ENCODE measurements at places on chromosomes 2 and 18. TPM values are rescaled to one million over a fixed set of nuclear protein-coding genes. Genes with fewer than 3 reads are reported as not detected.

GRCh38 chr2:222284466-222284865 lies 14.3 kb downstream of the PAX3 start:
- no peak overlapping the region for H3K27ac ChIP-seq
- peaks cover 82% of the 10 kb centered on the region for H3K27me3 ChIP-seq
- no peak for DNase-seq
- H3K36me3 ChIP-seq = no peaks in the 10 kb centered on the region

DNA sequence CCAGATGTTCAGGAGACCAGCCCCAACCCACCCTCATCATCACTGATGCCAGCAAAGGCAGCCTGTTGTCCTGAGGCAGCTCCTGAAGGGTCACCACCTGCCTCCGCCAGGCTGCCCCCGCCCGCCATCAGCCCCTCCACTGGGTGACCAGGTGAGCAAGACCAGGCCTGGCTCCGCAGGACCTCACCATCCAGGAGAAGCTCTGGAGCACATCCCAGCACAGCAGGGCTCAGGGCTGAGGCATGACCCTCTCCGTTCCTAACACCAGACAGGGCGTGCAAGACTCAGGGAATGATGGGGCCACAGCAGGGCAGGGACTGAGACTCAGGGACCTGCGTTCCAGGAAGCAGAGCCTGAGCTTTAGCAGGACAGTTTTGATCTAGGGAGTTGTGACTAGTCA lies 218.8 kb upstream of the RAB6C start:
- no peaks in the 10 kb centered on the region for H3K36me3 ChIP-seq
- H3K27ac ChIP-seq = no peak overlapping the region
- no peak for DNase-seq
- no peaks in the 10 kb centered on the region for H3K27me3 ChIP-seq
- H3K4me3 ChIP-seq = no peak overlapping the region

The KCNF1 gene
- total RNA-seq = 0.34 TPM

- H3K36me3 ChIP-seq = no peaks in the 10 kb centered on the region
- no peak overlapping the region for H3K4me3 ChIP-seq
Observed at GRCh38 chr18:13589943-13590342, 136.4 kb downstream of the FAM210A start.

The CCDC138 gene
- 18.3 TPM for total RNA-seq

DNA sequence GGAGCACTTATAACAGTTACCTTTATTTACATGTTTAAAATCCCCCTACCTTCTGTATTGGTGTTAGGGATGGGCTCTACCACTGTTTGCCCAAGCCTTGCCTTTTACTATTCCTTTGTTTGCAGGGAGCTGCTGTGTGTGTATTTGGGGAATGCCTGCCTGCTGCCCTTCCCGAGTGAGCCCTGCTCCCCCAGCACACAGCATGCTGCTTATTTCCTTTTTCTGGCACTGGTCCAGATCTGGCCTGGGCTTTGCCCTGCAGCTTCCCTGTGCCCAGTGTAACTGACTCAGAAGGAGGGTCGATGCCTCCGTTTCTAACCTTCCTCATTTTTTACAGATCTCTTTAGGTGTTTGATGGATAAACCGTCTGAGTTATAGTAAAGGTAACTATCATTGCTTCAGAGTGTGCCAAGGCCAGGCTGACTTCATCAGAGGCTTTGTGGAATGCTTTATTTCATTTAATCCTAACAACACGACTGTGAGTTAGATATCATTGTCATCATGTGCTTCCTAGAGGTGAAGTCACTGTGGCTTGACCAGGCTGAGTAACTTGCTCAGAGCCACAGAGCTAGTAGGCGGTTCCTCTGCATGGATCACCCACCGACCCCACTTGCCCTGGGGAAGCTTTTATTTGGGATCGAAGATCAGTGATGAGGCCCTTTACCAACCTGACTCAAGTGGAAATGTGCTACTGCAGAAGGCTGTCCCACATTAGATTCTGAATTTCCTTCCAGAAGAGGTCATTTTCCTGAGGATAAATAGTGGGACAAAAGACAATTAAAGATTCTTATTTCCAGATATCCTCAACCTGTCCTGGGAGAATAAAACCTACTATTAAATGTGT lies 238.8 kb downstream of the ZNF407 start:
- no peaks in the 10 kb centered on the region for H3K36me3 ChIP-seq
- H3K27ac ChIP-seq = no peak overlapping the region
- DNase-seq = peak; percentile 22
- no peak overlapping the region for H3K4me3 ChIP-seq
- H3K4me1 ChIP-seq = no peaks in the 10 kb centered on the region
- no peaks in the 10 kb centered on the region for H3K27me3 ChIP-seq

The GDF7 gene
- total RNA-seq = 0.54 TPM

The SPIRE1 gene
- total RNA-seq = 34.0 TPM

DNA sequence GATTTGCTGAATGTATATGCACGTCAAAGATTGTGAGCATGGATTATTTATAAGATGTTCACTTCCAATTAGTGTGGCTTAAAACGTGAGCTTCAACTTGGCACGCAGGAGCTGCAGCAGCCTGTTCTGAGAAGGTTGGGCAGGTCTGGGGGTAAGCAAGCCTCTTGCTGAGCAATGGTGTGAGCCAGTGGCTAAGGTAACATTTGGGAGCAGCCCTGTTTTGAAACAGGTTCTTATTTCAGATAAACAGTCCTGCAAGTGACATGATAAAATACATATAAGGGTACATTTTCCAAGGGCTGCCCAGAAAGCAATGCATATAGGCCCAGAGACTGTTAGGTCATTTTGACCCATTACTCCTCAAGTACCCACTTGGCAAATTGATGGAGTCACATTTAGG lies 415.3 kb downstream of the ZNF521 start:
- no peaks in the 10 kb centered on the region for H3K27me3 ChIP-seq
- H3K36me3 ChIP-seq = no peaks in the 10 kb centered on the region
- no peak overlapping the region for H3K4me3 ChIP-seq
- DNase-seq = no peak
- H3K27ac ChIP-seq = no peak overlapping the region

GRCh38 chr2:102181376-102181775 lies 5.4 kb upstream of the IL1RL2 start:
- no peaks in the 10 kb centered on the region for H3K27me3 ChIP-seq
- peaks cover 24% of the 10 kb centered on the region for H3K36me3 ChIP-seq
- H3K27ac ChIP-seq = no peak overlapping the region
- DNase-seq = no peak
- peaks cover 4% of the 10 kb centered on the region for H3K4me1 ChIP-seq

- no peak overlapping the region for H3K4me3 ChIP-seq
- no peak for DNase-seq
- no peak overlapping the region for H3K27ac ChIP-seq
- no peaks in the 10 kb centered on the region for H3K36me3 ChIP-seq
- H3K27me3 ChIP-seq = peaks cover 7% of the 10 kb centered on the region
- no peaks in the 10 kb centered on the region for H3K4me1 ChIP-seq
Observed at GRCh38 chr2:242043538-242044312, 174.2 kb downstream of the RTP5 start.

DNA sequence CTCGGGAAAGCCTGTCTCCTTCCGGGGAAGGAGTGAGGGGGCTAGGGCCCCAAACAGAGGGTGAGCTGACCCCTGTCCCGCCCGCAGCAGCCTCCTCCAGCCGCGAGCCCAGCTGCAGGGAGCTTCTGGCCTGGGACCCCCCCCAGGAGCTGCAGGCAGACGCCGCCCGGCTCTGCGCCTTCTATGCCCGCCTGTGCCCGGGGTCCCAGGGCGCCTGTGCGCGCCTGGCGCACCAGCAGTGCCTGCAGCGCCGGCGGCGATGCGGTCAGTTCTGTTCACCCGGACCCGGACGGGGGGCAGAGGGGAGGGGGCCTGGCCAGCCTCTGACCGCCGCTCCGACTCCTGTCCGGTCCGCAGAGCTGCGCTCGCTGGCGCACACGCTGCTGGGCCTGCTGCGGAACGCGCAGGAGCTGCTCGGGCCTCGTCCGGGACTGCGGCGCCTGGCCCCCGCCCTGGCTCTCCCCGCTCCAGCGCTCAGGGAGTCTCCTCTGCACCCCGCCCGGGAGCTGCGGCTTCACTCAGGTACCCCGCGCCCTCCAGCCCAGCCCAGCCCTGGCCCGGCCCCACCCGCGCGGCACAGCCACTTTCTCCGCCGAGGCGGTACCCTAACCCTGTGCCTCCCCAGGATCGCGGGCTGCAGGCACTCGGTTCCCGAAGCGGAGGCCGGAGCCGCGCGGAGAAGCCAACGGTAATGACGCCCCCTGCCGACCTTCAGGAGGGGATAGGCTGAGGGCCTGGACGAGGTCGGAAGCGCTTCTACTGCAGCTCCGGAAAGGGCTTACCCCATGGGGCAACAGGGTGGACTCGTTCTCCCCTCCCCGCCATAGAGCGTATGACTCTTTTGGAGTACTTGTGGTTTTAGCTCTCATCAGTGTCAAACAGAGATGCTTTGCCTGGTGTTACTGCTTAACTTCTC lies 2.0 kb upstream of the CHRND start:
- peaks cover 5% of the 10 kb centered on the region for H3K4me1 ChIP-seq
- no peak overlapping the region for H3K27ac ChIP-seq
- no peak overlapping the region for H3K4me3 ChIP-seq
- no peaks in the 10 kb centered on the region for H3K36me3 ChIP-seq

- no peak for DNase-seq
- H3K4me3 ChIP-seq = no peak overlapping the region
Observed at GRCh38 chr2:159177957-159178356, 108.5 kb downstream of the WDSUB1 start.

- no peak for DNase-seq
- no peak overlapping the region for H3K27ac ChIP-seq
- H3K36me3 ChIP-seq = no peaks in the 10 kb centered on the region
- H3K4me3 ChIP-seq = no peak overlapping the region
Observed at GRCh38 chr2:177076636-177077179, 135.9 kb upstream of the HNRNPA3 start.

The NYAP2 gene
- total RNA-seq = 1.5 TPM
